GM13976 (cell line): ENCODE measurements at places on chromosomes 6 and 20.

GRCh38 chr20:6381887-6382286 lies 259.1 kb upstream of the FERMT1 start:
- no peak for DNase-seq

DNA sequence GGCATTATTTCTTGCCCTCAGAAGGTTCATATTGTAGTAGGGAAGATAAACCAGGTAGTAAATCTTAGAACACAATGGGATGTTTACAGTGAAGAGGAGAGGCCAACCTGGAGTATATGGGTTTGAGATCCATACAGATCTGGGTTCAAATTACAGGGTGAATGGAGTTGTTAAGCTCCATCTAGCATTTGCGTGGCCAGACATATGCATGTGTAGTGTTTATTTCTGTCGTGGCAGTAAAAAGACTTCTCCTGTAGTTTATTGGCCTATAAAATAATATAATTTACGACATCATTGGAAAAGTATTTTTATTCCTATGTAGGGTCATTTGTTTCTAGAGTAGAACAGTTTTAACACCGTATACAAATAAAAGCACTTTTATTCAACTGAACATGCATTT lies 25.2 kb upstream of the TULP4 start:
- DNase-seq = no peak

DNA sequence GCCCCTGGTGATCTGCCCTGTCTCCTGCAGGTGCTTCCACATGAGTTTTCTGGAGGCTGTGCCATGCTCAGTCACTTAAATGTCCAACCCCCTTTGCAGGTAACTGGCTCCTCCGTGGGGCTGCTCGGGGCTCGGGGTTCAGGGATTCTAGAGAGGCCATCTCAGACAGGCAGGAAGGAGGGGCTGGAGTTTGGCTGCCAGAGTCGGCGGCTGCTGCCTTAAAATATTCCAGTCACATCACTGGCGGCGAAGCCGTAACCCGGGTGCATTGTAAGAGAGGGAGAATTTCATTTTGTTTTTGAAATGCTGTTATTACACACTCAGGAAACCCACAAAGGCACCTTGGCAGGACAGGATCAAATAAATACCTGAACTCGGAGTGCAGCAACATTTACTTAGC lies 212.9 kb upstream of the PMEPA1 start:
- DNase-seq = no peak

DNA sequence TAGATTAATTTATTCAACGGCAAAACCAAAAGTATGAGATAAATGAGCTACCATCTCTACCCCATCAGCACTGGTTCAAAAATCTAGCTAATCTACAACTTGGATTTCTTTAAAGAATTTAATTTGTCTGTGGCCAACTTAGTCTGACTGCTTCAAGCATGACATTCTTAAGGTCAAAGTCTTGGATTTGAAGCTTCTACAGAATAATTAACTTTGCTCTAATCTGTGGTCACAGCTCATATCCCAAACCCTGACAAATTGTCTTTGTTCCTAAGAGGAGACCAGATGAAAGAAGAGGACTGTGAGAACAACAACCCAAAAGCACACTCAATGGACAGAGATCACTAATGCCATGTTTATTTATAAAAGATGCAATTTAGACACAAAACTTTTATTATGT lies 166.9 kb upstream of the EPHA7 start:
- no peak for DNase-seq

DNA sequence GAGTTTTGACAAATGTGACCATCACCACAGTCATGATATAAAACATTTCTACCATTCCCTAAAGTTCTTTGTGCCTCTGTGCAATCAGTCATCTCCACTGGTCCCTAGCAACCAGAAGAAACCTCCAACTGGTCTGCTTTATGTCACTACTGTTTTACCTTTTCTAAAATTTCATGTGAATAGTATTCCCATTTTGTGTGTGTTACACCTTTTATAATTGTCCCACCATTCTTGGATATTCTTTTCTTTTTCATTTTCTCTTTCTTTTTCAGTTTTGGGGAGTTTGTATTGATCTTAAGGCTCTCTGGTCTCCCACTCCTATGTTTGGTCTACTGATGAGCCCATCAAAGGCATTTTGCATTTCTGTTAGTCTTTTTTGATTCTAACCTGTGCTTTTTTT lies 95.4 kb downstream of the NCOA3 start:
- no peak for DNase-seq

DNA sequence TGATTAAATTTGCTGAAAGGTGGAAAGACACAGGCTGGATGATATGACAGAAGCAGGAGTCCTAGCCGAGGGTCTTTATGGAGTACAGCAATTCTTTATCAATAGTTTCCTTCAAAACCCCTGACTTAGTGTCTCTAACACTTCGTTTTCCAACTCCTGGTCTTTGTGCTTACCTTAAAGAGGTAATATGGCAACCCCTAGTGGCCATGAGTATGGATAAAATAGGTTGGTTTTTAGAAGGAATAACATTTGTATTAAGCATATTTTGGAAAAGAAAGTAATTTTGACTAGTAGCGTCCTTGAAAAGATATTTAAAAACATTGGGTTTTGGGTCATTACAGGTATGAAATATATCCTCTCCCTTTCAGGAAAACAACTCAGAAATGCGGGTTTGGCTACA lies 51.9 kb downstream of the VGLL2 start:
- no peak for DNase-seq
